ENCODE measurements at places on chromosomes 4 and X.

GRCh38 chrX:31629195-31629594 lies 557.4 kb upstream of the FTHL17 start:
- no peak for DNase-seq

DNA sequence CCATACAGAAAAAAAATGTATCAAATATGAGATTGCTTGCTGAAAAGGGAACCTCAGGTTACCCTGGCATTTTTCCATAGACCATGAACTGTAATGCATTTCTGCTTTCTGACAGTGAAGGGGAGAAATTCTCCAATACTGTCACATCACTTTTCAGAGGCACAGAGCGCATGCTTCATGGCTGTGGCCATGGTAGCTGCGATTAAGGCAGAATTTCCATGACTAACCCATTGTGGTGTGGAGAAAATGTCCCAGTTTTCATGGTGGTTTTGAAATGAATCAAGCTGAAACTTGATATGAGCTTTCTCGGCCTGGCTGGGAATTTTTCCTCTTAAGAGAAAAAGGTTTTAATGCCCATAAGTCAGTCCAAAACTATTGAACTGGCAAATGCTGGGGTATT lies 39.5 kb upstream of the MAP3K15 start:
- DNase-seq, result peak; percentile 7

GRCh38 chrX:68994135-68994890 lies 165.5 kb downstream of the EFNB1 start:
- DNase-seq, result no peak

DNA sequence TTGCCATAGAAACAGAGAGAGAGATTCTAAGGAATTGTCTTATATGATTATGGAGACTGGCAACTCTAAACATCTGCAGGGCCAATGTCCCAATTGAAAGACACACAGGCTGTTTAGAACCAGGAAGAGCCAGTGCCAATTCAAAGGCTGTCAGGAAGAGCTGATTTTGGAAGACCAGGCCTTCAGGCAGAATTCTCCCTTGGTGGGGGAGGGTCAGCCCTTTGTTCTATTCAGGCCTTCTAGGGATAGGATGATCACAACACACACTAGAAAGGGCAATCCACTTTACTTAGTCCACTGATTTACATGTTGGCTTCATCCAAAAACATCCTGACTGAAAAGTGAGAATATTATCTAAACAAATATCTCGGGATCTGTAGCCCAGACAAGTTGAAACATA lies 15.2 kb downstream of the C4orf46 start:
- no peak for DNase-seq

GRCh38 chr4:85860066-85860740 lies 385.3 kb downstream of the ARHGAP24 start:
- no peak for DNase-seq

- DNase-seq, result no peak
Measured at GRCh38 chrX:104324461-104325212, 69.9 kb upstream of the ESX1 start.

DNA sequence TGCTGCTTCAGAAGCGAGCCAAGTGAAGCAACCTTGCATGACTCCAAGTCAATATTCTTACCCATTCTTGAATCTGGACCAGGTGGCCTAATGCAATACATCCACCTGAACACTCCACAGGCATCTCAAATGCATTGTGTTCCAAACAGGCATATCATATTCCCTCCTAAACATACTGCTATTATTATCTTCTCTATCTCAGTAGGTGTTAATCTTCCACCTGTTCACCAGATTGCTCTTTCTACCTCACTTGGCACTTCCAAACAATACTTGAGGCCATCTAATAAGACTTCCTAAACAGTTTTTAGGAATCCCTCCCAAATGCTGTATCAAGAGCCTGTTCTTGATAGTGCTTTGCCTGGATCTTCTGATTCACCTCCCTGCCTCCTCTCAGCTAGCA lies 90.7 kb downstream of the GPRIN3 start:
- no peak for DNase-seq

- DNase-seq, result no peak
Measured at GRCh38 chrX:116961872-116962582, 499.3 kb upstream of the CT83 start.

DNA sequence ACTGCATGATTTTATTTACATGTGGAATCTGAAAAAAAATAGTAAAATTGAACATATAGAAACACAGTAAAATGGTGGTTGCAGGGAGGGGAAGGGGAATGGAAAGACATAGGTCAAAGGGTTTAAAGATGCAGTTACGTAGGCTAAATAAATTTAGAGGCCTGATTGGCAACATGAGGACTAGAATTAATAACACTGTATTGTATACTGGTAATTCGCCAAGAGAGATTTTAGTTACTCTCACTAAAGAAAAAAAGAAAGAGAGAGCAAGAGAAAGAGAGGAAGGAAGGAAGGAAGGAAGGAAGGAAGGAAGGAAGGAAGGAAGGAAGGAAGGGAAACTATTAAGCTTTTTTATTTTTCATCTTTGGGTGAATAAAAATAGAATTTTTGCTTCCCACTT lies 488.1 kb downstream of the PCDH10 start:
- DNase-seq, result no peak

DNA sequence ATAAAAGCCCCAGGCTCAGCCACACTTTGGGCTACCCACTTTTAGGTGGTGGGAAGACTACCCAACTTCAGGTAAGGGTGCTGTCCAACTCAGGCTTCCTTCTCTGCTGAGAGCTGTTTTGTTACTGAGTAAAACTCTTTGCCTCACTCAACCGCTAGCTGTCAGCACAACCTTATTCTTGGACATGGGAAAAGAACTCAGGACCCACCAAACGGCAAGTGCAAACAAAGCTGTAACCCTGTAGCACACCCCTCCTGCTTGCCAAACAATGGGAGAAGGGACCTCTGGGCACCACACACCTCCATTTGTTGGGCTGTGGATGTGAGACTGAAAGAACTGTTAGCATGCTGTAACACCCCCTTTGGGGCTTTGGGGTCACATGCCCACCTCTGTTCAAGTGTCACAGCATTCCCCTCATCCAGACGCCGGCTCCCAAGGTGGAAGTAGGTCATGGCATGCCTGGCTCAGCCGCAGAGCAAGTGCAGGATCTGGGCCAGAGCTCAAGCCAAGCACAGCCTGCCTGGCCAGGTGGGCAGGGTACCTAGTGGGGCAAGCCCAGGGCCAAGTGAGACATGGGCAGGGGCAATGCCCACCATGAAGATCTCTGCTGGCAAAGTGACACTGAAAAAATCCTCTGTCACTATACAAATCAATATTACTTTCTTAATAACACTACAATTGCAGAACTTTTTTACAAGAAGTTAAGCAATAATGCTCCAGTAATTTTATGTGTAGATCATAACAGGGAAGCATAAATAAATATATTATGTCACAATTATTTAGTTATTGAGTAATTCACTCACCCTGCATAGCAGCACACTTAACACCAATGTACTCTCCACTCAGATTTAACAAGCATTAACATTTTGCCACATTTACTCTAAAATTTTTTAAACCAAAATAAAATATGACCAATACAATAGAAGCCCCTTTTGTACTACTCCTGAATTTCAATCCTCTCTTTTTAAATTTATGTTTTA lies 107.2 kb downstream of the TBCK start:
- no peak for DNase-seq

- no peak for DNase-seq
Measured at GRCh38 chrX:69285401-69285877, 120.2 kb upstream of the PJA1 start.

DNA sequence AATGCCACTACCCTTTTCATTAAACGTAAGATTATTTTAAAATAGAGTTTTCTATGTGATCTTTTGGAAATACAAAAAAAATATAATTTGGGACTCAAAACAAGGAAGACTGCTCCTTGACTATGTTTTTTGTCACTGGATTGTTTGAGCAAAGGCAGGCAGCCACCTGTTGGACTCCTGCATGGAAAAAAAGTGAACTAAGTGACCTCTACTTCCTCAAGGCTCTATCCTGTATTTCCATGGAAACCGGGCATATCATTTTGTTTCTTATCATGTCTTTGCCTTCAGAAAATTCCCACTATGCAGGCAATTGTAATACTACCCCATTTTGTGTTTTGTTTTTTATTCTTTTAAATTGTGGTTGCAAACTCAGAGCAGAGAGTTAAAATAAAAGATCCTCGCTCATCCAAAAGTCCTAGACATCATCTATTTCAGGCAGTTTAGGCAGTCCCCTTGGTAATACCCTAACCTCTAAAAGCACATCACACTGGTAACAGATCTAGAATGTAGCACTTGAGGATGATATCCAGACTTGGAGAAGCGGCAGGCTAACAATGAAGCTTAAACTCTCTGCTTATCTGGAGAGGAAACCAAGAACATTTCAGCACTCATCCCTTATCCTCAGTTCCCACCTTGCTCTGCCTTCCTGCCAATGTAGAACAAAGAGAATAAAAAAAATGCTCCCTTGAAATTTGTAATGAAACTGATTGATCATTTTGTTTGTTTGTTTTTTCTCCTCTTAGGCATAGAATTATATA lies 165.7 kb downstream of the BANK1 start:
- no peak for DNase-seq

- DNase-seq, result no peak
Measured at GRCh38 chr4:32564626-32565025, 1844.5 kb downstream of the PCDH7 start.

GRCh38 chr4:3443750-3444309 lies 2.1 kb downstream of the HGFAC start:
- no peak for DNase-seq

GRCh38 chrX:30973784-30974427 lies 84.9 kb upstream of the TAB3 start:
- no peak for DNase-seq

- no peak for DNase-seq
Measured at GRCh38 chrX:130772105-130772775, 130.8 kb downstream of the ENOX2 start.

DNA sequence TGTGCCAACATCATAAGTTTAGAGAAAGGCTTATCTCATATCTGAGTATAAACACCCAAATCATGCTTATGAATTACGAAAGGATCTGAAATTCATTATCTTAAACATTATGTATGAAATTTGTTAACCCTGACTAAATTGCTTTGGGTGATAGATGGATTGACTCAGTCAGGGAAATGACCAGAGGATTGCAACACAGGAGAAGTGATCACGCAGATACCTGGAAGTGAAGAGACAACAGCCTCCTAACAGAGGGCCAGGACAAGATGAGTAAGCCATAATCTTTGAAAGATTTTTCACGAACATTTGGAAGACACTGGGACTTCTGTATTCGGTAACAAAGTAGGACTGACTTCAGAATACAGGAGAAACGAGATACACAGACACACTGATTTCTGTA lies 363.4 kb downstream of the DMD start:
- no peak for DNase-seq
